SW 1271 (cell line): ENCODE measurements at places on chromosomes 3 and 15.

- no peak for DNase-seq
Observed at GRCh38 chr3:4655145-4656045, 162.2 kb downstream of the ITPR1 start.

GRCh38 chr3:48241796-48242455 is 1.0 kb downstream of the ZNF589 start:
- DNase-seq = no peak

- no peak for DNase-seq
Observed at GRCh38 chr3:10628891-10629670, 123.7 kb upstream of the ATP2B2 start.

DNA sequence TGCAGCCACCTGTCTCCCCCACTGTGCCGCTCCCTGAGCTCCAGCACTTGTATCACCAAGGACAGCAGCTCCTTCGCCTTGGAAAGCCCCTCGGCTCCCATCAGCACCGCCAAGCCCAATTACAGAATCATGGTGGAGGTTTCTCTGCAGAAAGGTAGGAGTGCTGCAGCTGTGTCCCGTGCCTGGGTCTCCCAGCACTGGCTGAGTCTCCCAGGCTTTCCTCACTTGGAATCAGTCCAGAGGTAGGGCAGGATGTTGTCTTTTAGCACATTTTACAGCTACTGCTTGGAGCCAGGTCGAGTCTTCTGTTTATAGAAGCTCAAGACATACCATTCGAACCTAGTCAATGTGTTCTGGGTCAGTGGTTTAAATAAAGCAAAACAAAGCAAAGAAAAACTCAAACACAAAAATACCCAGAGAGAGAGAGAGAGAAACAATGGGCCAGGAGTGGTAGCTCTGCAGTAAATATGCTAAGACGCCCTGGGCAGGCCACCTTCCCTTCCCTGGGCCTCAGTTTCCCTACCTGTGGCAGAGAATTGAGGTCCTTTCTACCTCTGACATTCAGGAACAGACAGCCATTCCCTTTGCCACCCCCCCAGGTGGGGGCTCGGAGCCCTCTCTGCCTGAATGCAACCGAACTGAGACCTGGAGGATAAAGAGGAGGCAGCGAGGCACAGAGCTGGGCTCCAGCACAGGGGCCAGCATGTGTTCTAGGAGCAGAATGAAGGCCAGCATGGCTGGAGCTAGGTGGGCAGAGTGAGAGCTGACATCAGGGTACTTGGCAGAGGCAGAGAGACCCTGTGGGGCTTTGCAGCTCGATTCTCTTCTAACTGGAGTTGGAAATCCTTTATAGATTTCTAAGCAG is 44.1 kb downstream of the STARD5 start:
- no peak for DNase-seq

DNA sequence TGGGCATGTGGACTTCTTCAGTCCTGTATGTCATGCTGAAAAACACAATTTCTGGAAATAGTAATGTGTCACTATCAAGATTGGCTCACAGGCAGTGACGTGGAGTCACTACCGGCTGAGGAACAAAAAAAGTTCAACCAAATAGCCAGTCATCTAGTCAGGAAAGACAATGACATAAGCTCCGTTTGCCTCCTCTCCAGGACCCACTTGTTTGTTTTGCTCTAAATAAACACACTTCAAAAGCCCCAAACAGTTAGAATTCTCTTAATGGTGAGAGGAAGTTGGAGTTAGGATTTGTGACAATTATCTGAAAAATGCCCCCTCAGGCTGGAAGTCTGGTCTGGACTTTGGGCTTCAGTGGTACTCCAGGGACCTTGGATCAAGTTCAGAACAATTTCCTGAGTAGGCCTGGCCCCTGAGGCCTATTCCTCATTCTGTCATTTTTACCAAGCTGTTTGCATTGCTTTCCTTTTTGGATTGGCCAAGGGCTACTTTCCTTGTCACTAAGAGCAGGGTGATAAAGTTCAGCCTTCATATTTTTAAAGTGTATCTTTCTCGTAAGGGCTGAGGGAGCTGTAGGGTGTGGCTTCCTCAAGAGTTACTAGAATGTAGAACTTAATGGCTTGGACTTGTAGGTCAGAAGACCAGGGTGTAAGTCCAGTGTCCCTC is 98.9 kb downstream of the EOMES start:
- DNase-seq = peak; percentile 17

- no peak for DNase-seq
Observed at GRCh38 chr15:50181201-50181968, 611 bp upstream of the SLC27A2 start.

DNA sequence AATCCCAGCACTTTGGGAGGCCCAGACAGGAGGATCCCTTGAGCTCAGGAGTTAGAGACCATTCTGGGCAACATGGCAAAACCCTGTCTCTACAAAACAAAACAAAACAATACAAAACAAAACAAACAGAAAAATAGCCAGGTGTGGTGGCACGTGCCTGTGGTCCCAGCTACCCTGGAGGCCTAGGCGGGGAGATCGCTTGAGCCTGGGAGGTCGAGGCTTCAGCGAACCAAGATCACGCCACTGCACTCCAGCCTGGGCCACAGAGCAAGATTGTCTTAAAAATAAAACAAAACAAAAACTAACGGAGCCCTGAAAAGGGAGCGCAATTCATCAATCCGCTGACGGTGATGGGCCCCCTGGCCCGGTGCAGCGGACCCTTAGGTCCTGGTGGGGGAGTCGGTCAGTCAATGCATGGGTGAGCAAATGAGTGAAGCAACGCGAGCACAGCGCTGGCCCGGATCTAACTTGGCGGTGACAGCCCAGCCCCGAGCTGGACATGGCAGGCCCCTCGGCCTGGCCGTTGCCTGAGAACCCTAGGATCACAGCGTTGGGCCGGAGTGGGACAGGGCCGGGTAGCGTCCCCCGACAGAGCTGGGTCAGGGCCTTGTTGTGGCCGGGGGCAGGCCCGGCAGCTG is 52.4 kb upstream of the BLM start:
- DNase-seq = peak; percentile 44

GRCh38 chr15:52677593-52678467 is 1.4 kb downstream of the ATOSA start:
- DNase-seq = peak; percentile 61

DNA sequence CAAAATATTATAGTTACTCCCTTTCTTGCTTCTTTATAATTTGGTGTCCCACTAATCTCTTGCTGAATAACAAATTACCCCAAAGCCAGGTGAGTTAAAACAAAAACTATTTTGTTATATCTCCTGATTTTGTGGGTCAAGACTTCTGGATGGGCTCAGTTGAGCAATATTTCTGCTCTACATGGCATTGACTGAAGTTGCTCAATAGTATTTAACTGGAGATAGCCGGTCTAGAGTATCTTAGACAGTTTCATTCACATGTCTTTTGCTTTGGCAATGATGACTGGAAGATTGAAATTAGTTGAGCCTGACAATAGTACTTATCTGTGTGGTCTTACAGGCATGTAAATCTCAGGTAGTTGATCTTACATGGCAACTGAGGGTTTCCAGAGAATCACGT is 51.0 kb upstream of the TP63 start:
- DNase-seq = no peak

DNA sequence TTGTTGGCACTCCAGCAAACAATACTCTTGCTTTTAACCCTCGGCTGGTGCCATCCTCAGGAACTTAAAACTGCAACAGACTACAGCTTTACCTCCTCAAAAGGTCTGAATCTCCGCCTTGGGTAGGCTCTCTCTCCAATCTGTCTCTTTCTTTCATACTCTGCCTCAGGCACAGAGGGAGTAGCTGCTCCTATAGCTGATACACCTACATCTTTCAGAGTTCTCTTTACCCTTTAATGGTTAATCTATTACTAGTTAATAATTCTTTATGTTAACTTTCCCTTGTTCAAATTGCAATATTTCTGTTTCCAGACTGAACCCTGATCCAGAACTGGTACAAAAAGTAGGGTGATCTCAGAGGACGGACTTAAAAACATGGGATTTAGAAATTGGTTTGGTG is 66.2 kb downstream of the MAP4 start:
- no peak for DNase-seq

DNA sequence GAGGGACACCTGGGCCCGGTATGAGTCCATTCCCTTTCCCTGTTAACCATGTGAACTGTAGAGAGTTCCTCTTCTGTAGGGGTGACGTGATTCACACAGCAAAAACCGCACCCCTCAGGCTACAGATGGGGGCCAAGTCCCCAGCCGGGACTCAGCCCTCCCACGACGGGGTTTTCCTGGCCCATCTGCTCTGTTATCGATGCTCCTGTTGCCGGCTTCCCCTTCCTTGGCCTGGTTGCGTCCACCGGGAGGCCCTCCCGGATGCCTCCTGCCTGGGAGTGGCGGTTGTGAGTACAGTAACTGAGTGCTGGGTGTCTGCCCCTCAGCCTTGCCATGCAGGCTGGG is 817 bp upstream of the PLXNA1 start:
- no peak for DNase-seq

DNA sequence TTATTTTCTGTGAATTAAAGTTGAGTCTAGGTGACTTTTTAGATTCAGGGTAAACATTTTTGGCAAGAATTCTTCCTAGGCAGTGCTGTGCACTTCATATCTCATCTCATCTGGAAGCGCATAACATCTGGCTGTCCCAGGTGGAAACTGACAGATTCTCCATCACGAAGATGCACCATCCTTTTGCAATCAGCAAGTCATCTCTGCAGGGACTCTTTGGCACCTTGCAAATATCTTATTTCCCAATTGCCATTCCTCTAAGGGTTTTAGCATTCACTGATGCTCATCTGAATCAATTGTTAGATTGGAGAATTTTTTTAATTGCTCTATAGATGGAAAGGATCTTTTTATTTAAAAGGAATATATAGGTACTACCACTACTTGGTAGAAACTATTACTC is 282.7 kb upstream of the ATP10A start:
- DNase-seq = no peak

- DNase-seq = no peak
Observed at GRCh38 chr3:187291001-187291511, 481 bp downstream of the MASP1 start.

- DNase-seq = no peak
Observed at GRCh38 chr15:91942720-91943394, 89.3 kb downstream of the SLCO3A1 start.

GRCh38 chr15:29921130-29921601 is 98.9 kb upstream of the TJP1 start:
- DNase-seq = no peak

- no peak for DNase-seq
Observed at GRCh38 chr3:188673646-188674186, 498.1 kb upstream of the TPRG1 start.

- no peak for DNase-seq
Observed at GRCh38 chr15:60385620-60386552, 11.9 kb downstream of the ANXA2 start.

DNA sequence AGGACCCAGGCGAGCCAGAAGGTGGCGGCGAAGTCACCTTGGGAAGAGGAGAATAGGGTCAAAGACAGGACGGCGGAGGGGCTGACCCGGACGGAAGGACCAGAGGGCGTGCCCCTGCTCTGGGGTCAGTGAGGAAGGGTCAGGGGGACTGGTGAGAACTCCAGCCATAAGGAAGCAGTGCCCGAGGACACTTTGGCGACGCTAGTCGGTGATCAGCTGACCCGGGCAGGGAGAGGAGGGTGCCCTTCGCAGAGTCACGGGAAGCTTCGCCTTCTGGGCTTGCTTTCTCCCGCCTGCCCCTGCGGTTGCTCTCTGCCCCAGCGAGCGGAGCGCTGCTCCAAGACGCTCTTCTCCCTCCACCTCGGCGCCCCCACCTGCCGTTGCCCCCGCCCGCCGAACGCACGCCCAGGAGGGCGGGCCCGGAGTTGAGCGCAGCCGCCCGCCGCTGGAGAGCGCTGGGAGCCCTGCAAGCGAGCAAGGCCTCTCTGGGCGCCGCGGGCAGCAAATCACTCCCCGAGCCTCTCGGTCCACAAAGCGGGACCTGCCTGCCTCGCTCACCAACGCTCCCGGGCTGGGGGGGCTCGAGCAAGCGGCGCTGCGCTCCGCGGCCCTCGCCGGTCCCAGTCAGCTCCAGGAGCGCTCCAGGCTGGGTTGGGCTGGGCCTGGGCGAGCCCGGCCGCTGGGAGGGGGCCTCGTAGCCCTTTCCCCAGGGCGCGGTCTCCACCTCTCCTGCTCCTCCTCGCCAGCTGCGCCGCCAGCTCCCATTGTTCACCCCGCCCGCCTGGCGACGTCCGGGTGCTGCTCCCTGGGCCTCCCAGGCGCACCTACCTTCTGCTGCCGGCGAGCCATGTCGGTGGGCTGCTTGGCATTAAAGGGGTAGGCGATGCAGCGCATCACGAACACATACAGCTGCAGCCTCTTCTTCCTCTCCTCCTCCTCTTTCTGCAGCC is 1.2 kb downstream of the CADPS start:
- DNase-seq = no peak

- DNase-seq = no peak
Observed at GRCh38 chr3:168973897-168974296, 689.6 kb downstream of the MECOM start.

DNA sequence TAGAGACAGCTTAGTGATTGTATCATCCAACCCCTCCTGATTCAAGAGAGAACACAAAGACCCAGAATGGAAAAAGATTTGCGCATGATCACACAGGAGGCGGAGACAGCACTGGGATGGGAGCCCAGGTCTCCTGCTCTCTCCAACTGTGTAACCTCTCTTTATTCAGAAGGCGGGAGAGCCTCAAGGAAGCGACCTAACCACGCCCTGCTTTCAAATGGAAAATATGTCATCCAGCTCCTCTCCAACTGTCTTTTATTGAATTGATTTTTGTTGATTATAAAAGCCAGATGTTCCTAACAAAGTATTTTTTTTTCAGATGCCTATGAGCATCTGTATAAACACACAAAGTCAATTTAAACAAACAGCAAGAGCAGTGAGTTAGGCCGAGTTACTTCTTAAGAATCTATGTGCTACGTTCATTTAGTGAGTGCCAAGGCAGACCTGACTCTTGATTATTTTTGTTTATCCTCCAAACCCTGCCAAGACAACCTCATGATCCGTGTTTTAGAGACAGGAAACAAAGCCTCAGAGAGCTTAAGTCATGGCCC is 74.5 kb downstream of the BFSP2 start:
- DNase-seq = no peak
